Activated naive CD4-positive, alpha-beta T cell treated with anti-CD3 and anti-CD28 coated beads for 36 hours (primary cell): ENCODE measurements at places on chromosomes 6 and 20. TPM values are rescaled to one million over a fixed set of nuclear protein-coding genes. Genes with fewer than 3 reads are reported as not detected.

Gene EFCAB8
- total RNA-seq: 0.45 TPM

Gene PSMB8
- 286 TPM for total RNA-seq

Gene OR11A1
- not detected for total RNA-seq

- no peak for DNase-seq
Measured at GRCh38 chr20:19774135-19774933, 16.3 kb downstream of the RIN2 start.

- peak; percentile 34 for DNase-seq
Measured at GRCh38 chr6:134873500-134874388, 76.2 kb downstream of the ALDH8A1 start.

GRCh38 chr20:34049389-34049788 is 55.7 kb downstream of the RALY start:
- DNase-seq: no peak

- no peak for DNase-seq
Measured at GRCh38 chr6:122753688-122754056, 25.8 kb upstream of the FABP7 start.
